Left ventricle myocardium inferior (tissue), 1 donor: ENCODE measurements at places on chromosomes 3 and 15. TPM values are rescaled to one million over a fixed set of nuclear protein-coding genes. Genes with fewer than 3 reads are reported as not detected.

GRCh38 chr3:96700322-96701315 is 113.8 kb upstream of the EPHA6 start:
- H3K4me3 ChIP-seq: no peak overlapping the region
- no peak for DNase-seq
- H3K36me3 ChIP-seq: no peaks in the 10 kb centered on the region
- no peaks in the 10 kb centered on the region for H3K27me3 ChIP-seq
- no peaks in the 10 kb centered on the region for H3K4me1 ChIP-seq

Gene SELENOK
- 126 TPM for total RNA-seq

Gene RAD51
- 0.88 TPM for total RNA-seq

GRCh38 chr3:41241800-41242571 is 42.7 kb downstream of the CTNNB1 start:
- H3K27me3 ChIP-seq: no peaks in the 10 kb centered on the region
- peaks cover 61% of the 10 kb centered on the region for H3K36me3 ChIP-seq
- DNase-seq: no peak

GRCh38 chr3:113339616-113340244 is 101.6 kb downstream of the CFAP44 start:
- H3K4me1 ChIP-seq: no peaks in the 10 kb centered on the region
- H3K36me3 ChIP-seq: peaks cover 4% of the 10 kb centered on the region
- H3K4me3 ChIP-seq: no peak overlapping the region
- no peak overlapping the region for H3K27ac ChIP-seq

DNA sequence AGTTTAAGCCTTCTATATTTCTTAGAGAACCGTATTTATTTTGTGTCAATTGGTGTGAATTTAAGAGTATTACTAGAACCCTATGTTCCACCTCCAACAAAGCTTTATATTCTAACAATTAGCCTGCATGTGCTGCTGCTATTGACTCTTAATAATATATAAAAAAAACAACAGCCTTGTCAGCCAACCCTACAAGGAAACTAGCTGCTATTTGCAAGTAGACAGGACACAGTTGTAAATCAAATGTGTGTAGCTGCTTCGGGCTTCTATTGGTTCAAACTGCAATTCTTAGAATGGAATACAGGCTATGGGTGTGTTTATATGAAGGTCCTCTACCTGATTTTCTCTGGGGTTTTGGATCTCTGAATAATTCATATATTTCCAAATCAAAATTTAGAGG is 60.7 kb downstream of the ZBTB20 start:
- H3K4me3 ChIP-seq: no peak overlapping the region
- peaks cover 73% of the 10 kb centered on the region for H3K4me1 ChIP-seq
- H3K27me3 ChIP-seq: no peaks in the 10 kb centered on the region
- no peak for DNase-seq

GRCh38 chr15:42338500-42338899 is 20.8 kb upstream of the CAPN3 start:
- no peak overlapping the region for H3K27ac ChIP-seq
- H3K4me1 ChIP-seq: peaks cover 8% of the 10 kb centered on the region
- peaks cover 51% of the 10 kb centered on the region for H3K36me3 ChIP-seq
- no peaks in the 10 kb centered on the region for H3K27me3 ChIP-seq
- no peak overlapping the region for H3K4me3 ChIP-seq

DNA sequence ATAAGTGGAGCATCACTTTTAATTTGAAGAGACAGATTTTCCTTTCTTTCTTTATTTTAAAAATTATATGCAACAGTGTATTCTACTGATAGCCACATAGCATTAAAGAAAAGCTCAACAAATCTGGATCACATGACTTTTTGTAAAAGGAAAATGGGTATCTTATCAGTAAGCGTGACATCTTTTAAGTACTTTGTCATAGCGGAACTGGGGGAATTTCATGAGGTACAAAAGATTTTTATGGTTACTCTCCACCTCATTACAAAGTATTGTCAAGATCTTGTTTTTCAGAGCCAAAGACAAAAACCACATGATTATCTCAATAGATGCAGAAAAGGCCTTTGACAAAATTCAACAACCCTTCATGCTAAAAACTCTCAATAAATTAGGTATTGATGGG is 219.6 kb upstream of the ZPLD1 start:
- no peak overlapping the region for H3K27ac ChIP-seq
- no peaks in the 10 kb centered on the region for H3K4me1 ChIP-seq
- H3K27me3 ChIP-seq: no peaks in the 10 kb centered on the region
- no peak for DNase-seq
- no peak overlapping the region for H3K4me3 ChIP-seq
- H3K36me3 ChIP-seq: no peaks in the 10 kb centered on the region

GRCh38 chr15:59104602-59104911 is 389 bp upstream of the CCNB2 start:
- H3K4me1 ChIP-seq: peaks cover 13% of the 10 kb centered on the region
- peak overlapping the region; percentile 69 for H3K4me3 ChIP-seq
- peaks cover 3% of the 10 kb centered on the region for H3K36me3 ChIP-seq
- H3K27ac ChIP-seq: peak overlapping the region; percentile 28
- no peaks in the 10 kb centered on the region for H3K27me3 ChIP-seq

- no peak overlapping the region for H3K27ac ChIP-seq
- no peaks in the 10 kb centered on the region for H3K36me3 ChIP-seq
- H3K27me3 ChIP-seq: no peaks in the 10 kb centered on the region
- H3K4me1 ChIP-seq: no peaks in the 10 kb centered on the region
- H3K4me3 ChIP-seq: no peak overlapping the region
Observed at GRCh38 chr15:51585986-51586385, 36.6 kb downstream of the DMXL2 start.

Gene SLC28A2
- not detected for total RNA-seq

GRCh38 chr3:141093971-141094684 is 43.0 kb downstream of the SPSB4 start:
- peaks cover 59% of the 10 kb centered on the region for H3K4me1 ChIP-seq
- H3K4me3 ChIP-seq: no peak overlapping the region
- H3K27me3 ChIP-seq: no peaks in the 10 kb centered on the region
- peak overlapping the region; percentile 80 for H3K27ac ChIP-seq
- H3K36me3 ChIP-seq: no peaks in the 10 kb centered on the region

Gene UROC1
- total RNA-seq: not detected

Gene MRPL3
- 53.9 TPM for total RNA-seq

- no peak overlapping the region for H3K4me3 ChIP-seq
- no peaks in the 10 kb centered on the region for H3K36me3 ChIP-seq
- H3K27ac ChIP-seq: no peak overlapping the region
- no peak for DNase-seq
- H3K27me3 ChIP-seq: peaks cover 100% of the 10 kb centered on the region
- peaks cover 17% of the 10 kb centered on the region for H3K4me1 ChIP-seq
Observed at GRCh38 chr15:89400782-89401545, 66.3 kb upstream of the POLG start.

Gene IL5RA
- total RNA-seq: not detected

DNA sequence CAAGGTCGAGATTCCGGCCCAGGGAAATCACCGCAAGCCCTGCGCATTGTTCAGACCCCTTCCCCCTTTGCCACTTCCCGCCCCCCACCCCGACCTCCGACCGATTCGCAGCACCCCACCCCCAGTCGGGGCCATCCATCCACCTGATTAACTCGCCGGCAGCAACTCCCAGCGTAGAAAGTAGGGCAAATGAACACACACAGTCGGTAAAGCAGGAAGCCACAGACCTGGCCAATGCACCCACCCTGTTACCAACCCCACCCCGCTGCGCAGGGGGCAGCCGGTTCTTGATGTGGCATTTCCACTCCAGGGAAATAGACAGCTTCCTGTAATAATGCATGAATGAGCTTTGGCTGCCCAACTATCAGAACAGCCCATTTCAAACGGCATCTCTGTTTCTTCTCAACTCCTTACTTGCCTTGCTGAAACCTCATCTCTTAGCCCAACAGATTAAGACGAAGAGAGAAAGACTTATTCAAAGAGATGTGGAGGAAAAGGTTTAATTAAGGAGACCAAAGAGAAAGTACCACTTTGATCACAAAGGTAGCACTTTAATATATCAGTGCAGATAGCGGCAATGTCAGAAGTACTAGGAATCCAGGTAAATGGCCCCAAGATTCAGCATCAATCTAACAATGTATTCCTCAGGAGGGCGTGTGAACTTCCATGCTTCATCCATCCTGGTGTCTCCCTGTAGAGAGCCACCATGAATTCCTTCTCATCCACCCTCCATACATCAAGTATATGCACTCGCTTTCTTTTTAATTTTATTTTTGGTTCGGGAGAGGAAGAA is 1.9 kb downstream of the TNIK start:
- peak; percentile 20 for DNase-seq
- H3K27ac ChIP-seq: peak overlapping the region; percentile 87
- H3K4me3 ChIP-seq: peak overlapping the region; percentile 84
- H3K36me3 ChIP-seq: no peaks in the 10 kb centered on the region
- peaks cover 78% of the 10 kb centered on the region for H3K4me1 ChIP-seq
- peaks cover 13% of the 10 kb centered on the region for H3K27me3 ChIP-seq

DNA sequence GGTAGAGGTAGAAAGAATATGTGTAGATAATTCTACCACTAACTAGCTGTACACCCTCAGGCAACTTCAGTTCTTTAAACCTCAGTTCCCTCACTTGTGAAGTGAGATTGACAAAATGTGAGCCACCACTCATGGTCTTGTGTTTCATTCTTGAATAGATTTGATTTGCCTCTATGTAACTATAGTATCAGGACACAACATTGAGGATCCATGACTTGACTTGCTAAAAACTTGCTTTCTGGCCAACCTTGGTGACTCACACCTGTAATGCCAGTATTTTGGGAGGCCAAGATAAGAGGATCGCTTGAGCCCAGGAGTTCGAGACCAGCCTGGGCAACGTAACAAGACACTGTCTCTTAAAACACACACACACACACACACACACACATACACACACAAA is 115.8 kb upstream of the FLNB start:
- DNase-seq: no peak
- peak overlapping the region; percentile 81 for H3K27ac ChIP-seq
- peak overlapping the region; percentile 68 for H3K4me3 ChIP-seq
- H3K27me3 ChIP-seq: no peaks in the 10 kb centered on the region
- H3K36me3 ChIP-seq: peaks cover 22% of the 10 kb centered on the region
- H3K4me1 ChIP-seq: peaks cover 49% of the 10 kb centered on the region

GRCh38 chr15:101723171-101723873 is 951 bp downstream of the TARS3 start:
- H3K27me3 ChIP-seq: no peaks in the 10 kb centered on the region
- peaks cover 38% of the 10 kb centered on the region for H3K36me3 ChIP-seq
- H3K27ac ChIP-seq: peak overlapping the region; percentile 93
- no peak for DNase-seq
- H3K4me1 ChIP-seq: peaks cover 20% of the 10 kb centered on the region

- H3K4me1 ChIP-seq: no peaks in the 10 kb centered on the region
- H3K36me3 ChIP-seq: no peaks in the 10 kb centered on the region
- no peak overlapping the region for H3K4me3 ChIP-seq
- DNase-seq: no peak
- no peak overlapping the region for H3K27ac ChIP-seq
Observed at GRCh38 chr3:36248374-36248773, 131.9 kb upstream of the STAC start.

Gene DPPA4
- total RNA-seq: not detected

Gene BTLA
- not detected for total RNA-seq

DNA sequence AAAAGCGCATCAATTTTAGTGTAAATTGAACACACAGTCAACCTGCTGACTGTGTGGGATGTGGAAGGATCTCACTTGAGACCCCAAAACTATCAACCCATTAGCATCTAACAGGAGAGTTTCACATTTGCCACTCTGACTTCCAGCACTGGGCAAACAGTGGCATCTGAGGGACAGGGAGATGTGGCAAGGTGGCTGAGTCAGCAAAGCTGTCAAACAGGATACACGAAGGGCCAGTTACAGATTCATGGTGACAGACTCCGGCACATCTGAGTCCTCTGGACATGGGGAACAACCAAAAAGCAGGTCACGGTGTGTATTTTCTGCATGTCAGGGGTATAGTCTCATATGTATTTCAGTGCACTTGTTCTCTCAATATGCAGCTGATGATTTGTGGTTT is 573.4 kb upstream of the PPP2R3A start:
- DNase-seq: no peak
- H3K4me3 ChIP-seq: no peak overlapping the region
- peaks cover 4% of the 10 kb centered on the region for H3K36me3 ChIP-seq
- no peaks in the 10 kb centered on the region for H3K27me3 ChIP-seq

DNA sequence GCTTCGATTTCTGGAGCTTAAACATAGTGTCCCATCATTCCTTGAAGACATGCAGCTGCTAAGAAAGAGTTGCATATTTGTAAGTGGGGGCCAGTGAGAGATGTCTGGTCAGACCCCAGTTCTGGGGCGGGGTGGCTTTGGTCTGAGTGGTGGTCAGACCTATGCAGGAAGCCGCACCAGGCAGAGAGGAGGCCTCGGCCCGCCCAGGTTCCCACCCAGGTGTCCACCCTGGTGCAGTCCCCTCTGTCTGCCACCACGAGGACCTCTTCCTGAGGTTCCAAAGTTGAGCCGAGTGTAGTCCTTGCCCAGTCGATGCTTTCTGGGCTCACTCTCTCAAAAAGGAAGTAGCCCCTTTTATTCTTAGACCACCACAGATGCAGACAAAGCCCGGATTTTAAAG is 122.6 kb upstream of the DLG1 start:
- H3K4me3 ChIP-seq: no peak overlapping the region
- H3K36me3 ChIP-seq: no peaks in the 10 kb centered on the region
- no peak for DNase-seq
- H3K27me3 ChIP-seq: no peaks in the 10 kb centered on the region
- H3K27ac ChIP-seq: peak overlapping the region; percentile 63
